Pulmonary artery endothelial cell (primary cell): ENCODE measurements at places on chromosomes 2 and 18. TPM values are rescaled to one million over a fixed set of nuclear protein-coding genes. Genes with fewer than 3 reads are reported as not detected.

Gene RNF152
- total RNA-seq: 46.2 and 76.5 TPM in 2 replicates

Gene TIGD1
- total RNA-seq: 1.8 and 2.5 TPM in 2 replicates

Gene ZAP70
- total RNA-seq: not detected in 2 replicates

Gene RBM45
- total RNA-seq: 21.2 and 24.0 TPM in 2 replicates

Gene PREPL
- 19.3 and 37.9 TPM in 2 replicates for total RNA-seq

Gene PTPRN
- not detected in 2 replicates for total RNA-seq

Gene LDAH
- total RNA-seq: 18.9 and 33.1 TPM in 2 replicates

Gene DSG1
- not detected in 2 replicates for total RNA-seq

Gene CTAGE1
- not detected in 2 replicates for total RNA-seq

Gene B3GNT7
- 0.26 and 0.49 TPM in 2 replicates for total RNA-seq
